Esophagus mucosa (tissue), 1 donor: ENCODE measurements at places on chromosomes 7 and 10.

DNA sequence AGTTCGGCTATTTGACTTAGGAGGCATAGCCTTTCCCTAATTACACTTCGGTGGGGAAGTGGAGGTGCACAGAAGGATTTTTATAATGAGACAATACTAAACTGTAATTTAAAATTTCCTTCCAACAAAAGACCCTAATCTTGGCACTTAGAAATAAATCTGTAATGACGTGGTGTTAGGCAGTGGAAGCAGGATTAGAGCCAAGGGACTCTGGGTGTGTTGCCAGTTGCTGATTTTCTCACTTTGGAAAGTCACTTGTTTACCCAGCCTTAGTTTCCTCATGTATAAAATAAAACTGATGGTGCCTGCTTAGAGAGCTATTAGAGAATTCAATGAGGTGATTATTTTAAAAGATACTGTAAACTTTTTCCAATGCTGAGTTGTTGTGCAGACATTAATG, 287.2 kb downstream of the AUTS2 start:
- no peak for ATAC-seq

DNA sequence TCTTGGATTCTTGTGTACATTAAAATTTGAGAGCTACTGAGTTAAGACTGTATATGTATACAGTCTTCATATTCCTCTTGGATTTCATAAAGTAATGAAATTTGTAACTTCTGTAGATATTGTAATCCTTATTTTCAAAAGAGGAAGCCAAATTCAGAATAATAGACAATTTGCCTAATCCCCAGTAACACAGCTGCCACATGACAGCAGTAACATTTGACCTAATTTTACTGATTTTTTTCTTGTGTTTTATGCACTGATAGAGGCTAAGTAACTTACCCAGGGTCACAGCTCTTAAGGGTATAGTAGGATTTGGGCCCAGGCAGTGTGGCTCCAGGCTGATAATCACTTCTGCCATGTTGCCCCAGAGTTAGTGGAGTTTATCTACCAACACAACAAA, 40.4 kb upstream of the IL6 start:
- no peak for ATAC-seq

DNA sequence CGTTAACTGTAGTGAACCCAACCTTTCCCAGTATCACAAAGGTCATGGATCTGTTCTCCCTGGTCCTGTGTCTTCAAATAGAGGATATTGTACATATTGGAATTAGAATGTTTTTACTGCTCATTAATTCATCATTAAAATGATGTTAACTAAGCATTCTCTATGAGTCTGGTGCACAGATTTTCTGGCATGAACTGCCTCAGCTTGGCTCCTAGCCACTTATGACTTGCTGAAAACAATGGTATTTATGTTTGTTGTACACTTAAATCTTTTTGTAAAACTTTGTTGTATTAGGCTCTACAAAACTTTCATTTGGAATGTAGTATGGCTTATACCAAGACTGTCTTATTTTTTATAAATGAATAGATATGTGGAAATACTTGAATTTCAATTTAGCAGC, 329.4 kb downstream of the TFEC start:
- no peak for ATAC-seq

GRCh38 chr7:70720191-70720873, 411.6 kb upstream of the GALNT17 start:
- no peak for ATAC-seq

GRCh38 chr7:87328281-87328680, 17.2 kb upstream of the CROT start:
- ATAC-seq: no peak

GRCh38 chr10:20473023-20473760, 423.9 kb downstream of the NEBL start:
- ATAC-seq: no peak

- ATAC-seq: no peak
These were observed 106.1 kb downstream of the CLEC2L start for GRCh38 chr7:139629392-139630082.

DNA sequence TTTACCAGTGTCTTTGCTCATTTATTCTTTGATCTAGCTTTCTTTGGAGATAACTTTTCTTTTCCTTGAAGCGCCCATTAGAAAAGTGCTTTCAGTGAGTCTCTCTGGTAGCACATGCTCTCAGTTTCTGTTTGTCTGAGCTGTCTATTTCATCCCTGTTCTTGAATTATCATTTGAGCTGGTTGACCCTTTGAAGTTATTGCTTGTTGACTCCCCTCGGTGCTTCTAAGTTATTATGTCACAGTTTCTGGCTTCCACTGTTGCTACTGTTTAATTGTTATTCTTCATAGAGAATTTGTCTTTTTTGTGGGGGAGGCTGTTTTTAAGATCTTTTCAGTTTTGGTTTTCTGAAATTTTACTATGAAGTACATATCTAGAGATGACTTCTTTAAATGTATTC, 11.4 kb upstream of the PRF1 start:
- no peak for ATAC-seq

- ATAC-seq: no peak
These were observed 52.3 kb downstream of the SHTN1 start for GRCh38 chr10:116952729-116953128.

DNA sequence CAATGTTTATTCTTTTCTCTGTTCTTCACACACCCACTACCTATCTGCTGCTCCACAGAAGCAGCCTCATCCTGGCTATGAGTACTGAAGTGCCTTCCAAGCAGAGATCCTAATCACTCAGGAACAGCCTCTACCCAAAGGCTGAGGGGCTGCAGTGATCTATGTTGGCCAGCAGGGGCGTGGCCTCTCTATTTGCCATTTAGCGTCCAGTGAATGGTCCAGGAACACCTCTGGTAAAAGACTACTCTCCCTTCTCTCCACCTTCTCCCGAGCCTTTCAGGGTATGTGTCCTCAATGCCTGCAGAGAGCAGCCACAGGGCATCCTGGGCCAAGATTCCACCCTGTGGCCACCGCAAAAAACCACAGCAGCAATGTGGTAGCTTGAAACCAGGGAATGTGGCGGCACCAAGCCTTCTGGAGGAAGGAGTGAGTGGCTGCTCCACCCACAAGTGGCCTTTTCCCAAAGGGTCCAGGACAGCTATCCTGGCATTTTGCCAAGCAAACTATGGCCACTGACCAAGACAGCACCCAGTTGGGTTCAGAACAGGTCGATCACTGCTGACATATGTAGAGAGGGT, 70.9 kb downstream of the SYPL1 start:
- peak; percentile 43 for ATAC-seq

GRCh38 chr7:156496865-156497264, 143.7 kb upstream of the RNF32 start:
- ATAC-seq: no peak

- ATAC-seq: no peak
These were observed 149.7 kb downstream of the DKK1 start for GRCh38 chr10:52463826-52464225.

DNA sequence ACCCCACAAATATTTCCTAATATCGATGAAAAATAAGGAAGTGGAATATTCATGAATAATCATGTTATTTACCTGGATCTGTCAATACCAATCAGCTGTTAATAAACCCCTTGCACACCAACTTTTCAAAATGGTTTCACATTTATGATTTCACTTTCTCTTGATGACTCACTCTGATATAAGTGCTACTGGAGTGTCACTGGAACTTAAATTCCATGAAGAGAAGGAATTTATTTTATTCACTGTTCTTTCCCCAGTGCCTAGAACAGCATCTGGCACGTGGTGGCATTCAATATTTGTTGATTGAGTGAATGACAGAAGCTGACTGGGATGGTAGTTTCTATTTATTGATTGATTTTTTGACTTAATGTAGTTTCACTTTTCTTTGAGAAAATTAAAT, 3.5 kb upstream of the ENO4 start:
- ATAC-seq: no peak

DNA sequence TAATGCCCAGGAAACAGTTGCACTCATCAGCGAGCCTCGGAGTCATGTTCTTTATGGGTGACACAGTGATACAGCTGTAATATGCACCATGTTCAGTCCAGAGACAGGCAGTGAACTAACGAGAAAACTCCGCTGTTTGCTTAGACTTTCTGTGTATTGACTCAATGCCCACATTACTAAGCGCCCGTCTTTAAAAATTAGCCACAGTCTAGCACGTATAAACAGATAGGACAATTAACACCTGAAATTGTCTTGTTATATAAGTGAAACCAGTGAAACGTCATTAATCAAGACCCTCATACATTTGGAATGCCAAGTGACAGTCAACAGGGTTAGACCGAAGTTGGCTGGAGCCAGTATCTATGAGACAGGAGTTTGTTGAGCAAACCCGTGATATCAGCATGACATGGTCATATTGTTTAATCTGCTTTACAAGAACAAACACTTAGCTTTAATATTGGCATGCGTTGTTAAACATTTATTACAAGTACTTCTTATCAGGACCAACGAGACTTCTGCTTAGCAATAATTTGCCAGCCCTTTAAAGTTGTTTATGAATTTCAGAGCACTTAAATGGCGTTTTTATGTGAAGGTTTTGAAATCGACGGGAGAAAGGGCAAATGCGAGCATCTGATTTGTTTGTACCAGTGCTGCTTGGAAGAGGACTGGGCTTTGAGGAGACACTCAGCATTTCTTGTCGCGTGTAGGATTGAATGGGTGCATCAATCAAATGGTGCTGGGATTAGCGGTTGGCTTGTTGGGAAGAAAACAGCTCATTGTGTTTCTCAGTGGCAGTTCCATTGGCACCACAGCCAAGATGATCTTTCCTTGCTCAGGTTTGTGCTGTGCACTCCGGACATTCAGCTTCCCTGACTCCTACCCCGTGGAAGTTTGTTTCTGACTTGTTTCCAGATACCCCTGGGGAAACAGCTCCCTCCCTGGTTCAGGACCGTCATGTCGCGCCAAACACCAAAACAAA, 56.3 kb downstream of the CAMK1D start:
- no peak for ATAC-seq
